Stimulated activated naive CD8-positive, alpha-beta T cell treated with anti-CD3 and anti-CD28 coated beads, Interleukin-15, Interleukin-2, amounts not matched to agents 100 U/mL and 50 U/mL, for 24 hours (primary cell): ENCODE measurements at places on chromosomes 6 and 20.

GRCh38 chr20:62646851-62647520, 4.7 kb downstream of the SLCO4A1 start:
- no peak for DNase-seq

GRCh38 chr6:7588506-7588905, 1.5 kb upstream of the SNRNP48 start:
- no peak for DNase-seq

DNA sequence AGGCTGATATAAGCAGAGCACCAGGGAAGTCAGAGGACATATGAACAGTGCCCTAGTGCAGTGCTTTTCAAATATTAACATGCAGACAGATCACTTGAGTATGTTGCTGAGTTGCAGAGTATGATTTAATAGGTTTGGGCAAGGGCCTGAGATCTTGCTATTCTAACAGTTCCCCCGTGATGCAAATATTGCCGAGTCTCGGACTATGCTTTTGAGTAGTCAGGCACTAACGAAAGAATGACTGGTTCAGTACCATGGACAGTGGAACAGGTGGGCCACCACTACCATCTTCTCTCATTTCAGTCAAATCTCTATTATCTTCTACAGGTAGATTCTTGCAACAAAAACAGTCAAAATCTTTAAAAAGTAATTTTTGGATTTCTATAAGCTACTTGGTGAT, 3.7 kb upstream of the TMEM200A start:
- no peak for DNase-seq

DNA sequence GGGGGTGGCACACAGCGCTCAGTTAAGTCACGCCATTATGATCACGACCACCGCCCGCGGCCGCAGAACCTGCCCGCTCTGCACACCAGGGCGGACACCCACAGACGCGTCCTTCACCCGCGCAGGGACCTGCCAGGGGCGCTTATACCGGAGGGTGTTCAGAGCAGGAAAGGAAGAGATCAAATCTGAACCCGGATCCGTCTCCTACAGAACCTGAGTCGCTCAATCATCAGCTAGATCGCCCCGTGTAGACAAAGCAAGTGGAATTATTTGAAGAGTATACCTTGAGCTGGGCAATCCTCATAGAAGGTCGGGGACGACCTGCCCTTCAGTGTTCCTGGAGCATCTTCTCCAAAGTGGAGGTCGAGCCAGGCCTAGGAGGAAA, 14.4 kb upstream of the ZNF217 start:
- no peak for DNase-seq

- no peak for DNase-seq
These were observed 139.4 kb upstream of the RREB1 start for GRCh38 chr6:6968357-6968730.

GRCh38 chr20:7505835-7506221, 434.4 kb downstream of the HAO1 start:
- no peak for DNase-seq

- no peak for DNase-seq
These were observed 1037.3 kb upstream of the FLRT3 start for GRCh38 chr20:15374682-15375081.

DNA sequence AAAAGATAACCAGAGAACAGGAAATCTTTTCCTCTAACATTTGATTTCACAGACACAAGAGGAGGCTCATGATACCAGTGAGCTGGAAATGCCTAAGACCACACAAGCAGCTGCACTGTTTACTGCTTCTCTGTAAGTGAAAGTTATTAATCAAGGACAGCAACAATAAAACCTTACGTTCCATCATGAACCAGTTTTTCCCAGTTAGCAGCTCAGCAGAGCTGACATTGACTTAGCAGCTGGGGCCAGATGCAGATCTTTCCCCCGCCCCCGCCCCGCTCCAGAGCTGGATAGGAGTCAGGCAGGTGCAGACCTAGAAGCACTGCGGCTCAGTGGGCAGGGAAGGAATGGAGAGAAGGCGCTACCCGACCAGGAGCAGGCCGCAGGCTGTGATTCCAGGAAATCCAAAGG, 275.2 kb downstream of the GMDS start:
- no peak for DNase-seq

DNA sequence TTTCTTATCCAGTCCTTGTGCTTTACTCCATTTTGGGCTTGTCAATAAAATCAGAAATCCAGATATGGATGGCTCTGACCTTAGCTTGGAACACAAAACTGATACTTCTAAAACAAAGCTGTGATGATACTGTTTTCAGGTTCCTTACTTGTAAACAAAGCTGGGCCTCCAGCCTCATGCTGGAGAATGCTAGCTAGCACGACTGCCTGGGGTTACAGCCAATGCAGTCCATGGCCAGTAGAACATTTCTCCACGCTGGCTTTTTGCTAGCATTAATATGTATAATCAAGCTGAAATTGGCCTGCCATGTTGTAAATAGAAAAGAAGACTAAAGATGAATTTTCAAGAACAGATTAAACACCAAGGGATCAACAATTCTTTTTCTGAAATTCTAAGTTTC, 63.9 kb downstream of the MTHFD1L start:
- DNase-seq: no peak

GRCh38 chr20:62602550-62602949, 39.8 kb upstream of the SLCO4A1 start:
- DNase-seq: peak; percentile 64

DNA sequence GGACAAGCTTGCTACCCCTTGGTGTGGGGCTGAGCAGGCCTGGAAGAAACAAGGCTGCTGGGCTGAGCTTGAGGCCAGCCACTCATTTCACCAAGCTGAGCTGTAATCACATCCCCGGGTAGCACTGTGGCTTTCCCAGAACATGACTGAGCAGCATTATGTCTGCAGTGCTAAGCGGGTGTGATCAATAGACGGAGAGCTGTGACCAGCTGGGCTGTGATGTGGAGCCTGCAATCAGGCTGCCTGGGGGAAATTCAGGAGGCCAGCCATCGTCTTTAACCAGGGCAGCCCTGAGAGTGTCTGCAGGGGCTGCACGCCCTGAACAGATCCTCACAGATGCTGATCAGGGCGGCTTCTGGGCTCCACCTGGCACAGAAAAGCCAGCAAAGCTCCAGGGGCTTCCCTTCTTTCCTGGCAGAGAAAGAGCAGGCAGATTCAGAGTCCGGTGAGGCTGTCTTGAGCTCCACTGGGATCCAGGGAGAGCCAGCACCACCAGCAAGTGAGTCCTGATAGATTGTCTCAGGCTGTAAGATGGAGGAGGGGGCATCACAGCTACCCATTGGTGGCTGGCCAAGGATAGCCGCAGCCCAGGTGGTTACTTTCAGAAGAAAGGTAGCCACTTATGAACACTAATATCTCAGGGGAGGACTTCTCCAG, 165.9 kb downstream of the NRN1 start:
- DNase-seq: no peak

DNA sequence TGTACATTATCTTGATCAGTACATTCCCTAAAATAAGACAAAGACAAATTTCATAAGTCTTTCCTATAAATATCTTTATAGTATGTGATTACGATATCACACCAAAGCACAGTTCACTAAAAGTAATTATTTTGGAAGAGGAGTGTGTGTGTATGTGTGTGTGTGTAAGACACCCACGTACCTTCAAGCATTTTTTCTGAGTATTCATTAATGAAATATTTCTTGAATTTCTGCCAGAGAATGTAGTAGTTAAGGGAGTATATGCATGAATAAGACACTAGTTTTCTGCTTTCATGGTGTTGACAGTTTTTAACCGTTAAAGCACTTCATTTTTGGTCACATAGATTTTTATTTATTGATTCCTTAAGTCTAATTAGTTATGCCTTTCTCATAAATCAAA, 36.8 kb downstream of the MANEA start:
- no peak for DNase-seq

GRCh38 chr6:150208611-150209352, 65.9 kb downstream of the PPP1R14C start:
- no peak for DNase-seq

DNA sequence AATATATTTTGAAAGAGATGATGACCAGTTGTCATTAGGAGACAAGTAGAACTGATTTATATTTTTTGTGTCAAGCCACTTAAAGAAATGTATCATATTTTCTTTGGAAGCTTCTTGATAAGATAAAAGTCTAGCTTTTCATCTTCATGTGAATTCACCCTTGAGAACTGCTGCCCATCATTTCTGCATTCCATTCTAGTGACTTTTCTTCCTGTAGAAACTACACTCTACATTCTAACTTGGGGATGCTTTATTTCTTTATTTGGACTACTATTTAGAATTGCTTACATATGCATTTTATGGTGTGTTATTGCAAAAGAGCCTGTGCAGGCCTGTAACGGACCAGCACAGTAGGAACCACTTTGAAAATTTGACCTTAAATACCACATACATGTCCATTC, 335.0 kb upstream of the KCNQ5 start:
- no peak for DNase-seq

DNA sequence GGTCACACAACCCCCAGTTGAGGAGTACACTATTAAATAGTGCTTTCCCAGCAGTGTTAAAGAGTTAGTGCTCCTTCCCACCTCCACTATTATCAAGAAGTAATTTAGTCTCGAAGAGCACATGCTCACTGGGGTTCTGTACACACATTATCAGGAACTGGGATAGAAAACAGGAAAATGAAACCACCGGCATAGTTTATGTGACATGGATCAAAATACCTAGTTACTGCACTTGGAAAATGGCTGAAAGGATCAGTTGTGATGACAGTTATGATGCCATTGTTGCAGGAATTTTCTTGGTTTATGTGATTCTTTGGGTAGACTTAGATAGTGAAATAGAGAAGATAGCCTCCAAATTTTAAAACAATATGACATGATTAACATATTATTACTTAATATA, 152.9 kb downstream of the AKAP7 start:
- no peak for DNase-seq

DNA sequence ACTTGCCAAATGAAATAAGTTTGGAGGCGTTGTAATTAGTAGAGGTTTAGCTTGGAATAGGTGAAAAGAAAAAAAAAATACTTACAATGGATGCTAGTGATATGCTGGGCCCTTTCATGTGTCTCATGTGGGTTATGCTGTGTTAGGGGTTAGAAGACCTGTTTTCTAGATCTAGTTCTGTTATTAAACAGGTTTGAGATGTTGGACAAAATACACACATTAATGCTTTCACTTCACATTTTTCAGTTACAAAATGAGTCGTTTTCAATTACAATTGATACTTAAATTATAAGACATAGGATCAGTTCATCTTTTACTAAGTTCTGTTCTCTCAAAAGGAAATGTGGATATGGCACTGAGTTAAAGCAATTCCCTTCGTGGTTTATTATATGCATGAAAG, 509.8 kb downstream of the EPM2A start:
- DNase-seq: no peak

GRCh38 chr20:20549704-20550103, 162.7 kb downstream of the RALGAPA2 start:
- no peak for DNase-seq

DNA sequence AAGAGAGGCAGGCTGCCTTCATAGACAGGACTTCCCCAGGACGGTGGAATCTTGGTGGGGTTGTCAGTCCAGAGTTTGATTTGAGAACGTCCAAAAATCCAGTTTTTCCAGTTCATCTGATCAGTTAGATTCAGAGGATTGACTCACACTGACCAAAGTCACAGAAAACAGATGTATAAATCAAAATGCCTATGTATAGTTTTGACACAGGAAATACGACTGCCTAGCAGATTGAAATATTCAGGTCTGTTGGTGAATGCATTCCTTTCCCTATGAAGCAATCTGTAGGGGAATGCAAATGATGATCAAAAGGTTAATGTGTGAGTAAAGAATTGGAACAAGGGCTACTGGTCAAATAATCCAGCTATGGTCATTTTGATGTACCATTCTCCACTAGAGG, 29.7 kb upstream of the GFOD1 start:
- no peak for DNase-seq

DNA sequence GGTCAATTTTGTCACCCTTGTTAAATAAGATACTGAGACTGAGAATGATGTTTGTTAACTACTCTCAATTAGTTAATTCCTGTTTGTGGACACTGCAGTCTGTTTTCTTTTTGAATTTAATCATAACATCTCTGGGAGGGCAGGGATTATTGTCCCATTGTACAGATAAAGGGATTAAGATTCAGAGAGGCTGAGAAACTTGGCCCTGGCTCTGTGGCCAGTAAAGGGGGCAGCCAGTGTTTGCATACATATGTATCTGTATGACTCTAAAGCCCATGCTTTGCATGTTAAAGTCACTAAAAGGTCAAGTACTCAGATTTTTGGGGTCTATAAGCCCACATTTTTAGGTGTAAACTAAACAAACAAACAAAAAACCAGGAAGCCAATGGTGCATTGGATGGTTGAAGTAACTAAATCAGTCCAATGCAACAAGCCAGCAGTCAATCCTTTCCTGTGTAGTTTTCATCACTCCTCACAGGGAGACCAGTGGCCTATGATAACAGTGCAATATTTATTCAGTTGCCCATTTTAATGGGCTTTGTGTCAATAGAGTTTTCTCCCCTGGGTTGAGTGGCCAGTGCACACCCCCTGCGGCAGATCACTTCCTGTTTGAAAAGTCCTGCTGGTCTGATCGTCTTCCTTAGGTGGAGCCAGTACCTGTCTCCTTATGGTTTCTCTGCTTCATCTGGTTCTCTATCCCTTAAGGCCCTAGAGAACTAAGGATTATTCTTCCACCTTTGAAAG, 106.7 kb downstream of the SLX4IP start:
- no peak for DNase-seq

GRCh38 chr20:11193241-11193640, 519.4 kb upstream of the JAG1 start:
- no peak for DNase-seq

- peak; percentile 55 for DNase-seq
These were observed 7.5 kb downstream of the NFATC2 start for GRCh38 chr20:51535075-51535386.

- no peak for DNase-seq
These were observed 211.2 kb downstream of the C6orf118 start for GRCh38 chr6:165098165-165098564.

DNA sequence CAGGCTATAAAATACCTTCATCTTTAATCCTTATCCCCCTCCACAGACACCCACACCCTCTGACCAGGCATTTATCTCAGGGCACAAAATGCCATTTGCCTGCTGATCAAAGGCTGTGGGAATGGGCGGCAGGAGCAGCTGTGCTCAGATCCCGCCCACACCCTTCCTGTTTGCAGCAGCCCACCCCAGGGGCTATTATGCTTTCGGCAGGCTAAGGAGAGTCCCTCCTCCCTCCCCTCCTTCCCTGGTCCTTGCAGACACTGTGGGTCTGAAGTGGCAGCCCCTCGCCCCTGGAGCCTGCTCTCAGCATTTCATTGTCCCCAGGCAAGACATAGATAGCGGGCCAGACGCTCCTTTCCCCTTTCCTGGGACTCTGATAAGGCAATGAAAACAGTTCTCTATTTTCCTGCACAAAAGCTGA, 220.8 kb upstream of the HEY2 start:
- no peak for DNase-seq

- no peak for DNase-seq
These were observed 67.4 kb downstream of the AIG1 start for GRCh38 chr6:143127941-143128680.

DNA sequence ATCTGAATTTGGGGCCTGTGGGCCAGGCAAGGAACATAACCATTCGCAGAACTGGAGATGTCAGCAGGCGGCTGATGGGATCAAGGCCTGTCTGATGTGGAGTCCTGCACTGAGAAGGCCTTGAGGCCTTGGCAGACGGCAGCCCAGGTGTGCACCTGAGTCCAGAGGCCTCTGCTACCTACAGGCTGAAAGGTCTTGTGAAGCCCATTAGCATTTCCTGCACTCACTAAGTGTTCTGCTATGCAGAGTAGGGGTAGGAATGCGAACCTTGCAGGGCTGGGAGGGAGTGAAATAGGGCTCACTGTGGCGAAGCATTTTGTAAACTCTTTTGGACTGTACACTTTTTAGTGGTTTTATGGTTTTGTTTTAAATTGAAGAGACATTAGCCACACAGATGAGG, 48.3 kb upstream of the RNF24 start:
- no peak for DNase-seq
